ENCODE measurements at places on chromosomes 16 and 17.

GRCh38 chr16:56910654-56911539 is 21.0 kb upstream of the HERPUD1 start:
- DNase-seq: no peak

GRCh38 chr17:31072186-31072585 is 22.6 kb upstream of the NF1 start:
- no peak for DNase-seq

DNA sequence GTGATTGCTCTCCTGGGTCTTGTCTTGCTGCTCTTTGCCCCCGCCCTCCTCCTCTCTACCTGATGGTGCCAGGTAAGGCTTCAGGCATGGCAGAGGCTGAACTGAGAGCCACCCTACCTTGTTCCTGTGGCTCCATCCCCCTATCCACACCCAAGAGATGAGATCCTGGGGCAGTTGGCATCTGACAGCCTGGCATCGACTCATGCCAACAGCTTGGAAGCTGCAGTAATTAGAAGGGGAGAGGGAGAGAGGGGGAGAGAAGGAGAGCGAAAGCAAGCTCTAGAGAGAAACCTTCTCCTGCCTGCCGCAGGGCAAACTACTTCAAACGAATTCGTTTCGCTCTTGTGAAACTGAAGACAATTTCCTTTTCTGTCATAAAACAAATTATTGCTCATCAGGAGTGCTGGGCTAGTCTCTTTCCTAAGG is 13.8 kb upstream of the SP6 start:
- DNase-seq: no peak

DNA sequence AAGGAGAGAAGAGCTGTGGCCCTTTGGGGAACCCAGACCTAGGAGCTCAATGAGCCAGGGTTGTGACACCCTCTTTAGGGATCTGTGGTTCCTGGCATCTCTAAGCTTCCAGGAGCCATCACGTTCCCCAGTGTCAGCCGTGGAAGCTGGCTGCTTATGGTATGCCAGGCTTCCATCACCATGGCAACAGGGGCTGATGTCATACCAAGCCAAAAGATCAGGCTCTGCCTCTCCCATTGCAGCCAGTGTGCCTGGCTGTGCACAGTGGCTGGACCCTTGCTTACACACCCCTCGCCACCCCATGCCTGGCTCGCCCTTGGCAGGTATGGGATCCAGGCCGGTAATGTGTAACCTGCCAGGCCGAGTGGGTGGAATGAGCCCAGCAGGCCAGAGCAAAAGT is 91.1 kb downstream of the SSH2 start:
- DNase-seq: no peak

GRCh38 chr17:71158437-71158836 is 962.4 kb upstream of the SOX9 start:
- DNase-seq: no peak

DNA sequence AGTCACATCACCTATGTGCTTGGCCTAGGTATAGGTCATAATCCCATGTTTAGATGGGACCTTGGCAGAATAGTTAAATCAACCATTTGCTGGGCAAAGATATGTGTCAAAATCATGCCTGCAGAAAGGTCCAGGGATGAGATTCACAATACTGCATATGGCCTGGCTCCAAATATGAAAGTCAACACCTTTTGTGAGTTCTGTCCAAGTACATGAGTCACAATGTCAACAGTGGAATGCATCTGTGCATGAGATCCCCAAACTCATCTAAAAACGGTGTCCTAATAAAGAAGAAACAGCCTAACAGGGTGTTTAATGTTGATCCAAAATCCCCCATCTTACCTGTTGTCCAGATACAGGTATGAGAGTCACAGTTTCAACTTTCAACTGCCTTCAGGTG is 1847.5 kb downstream of the TP53TG3F start:
- DNase-seq: no peak

- no peak for DNase-seq
Observed at GRCh38 chr16:88973007-88973410, 4.0 kb downstream of the CBFA2T3 start.

- no peak for DNase-seq
Observed at GRCh38 chr16:55294129-55294528, 29.9 kb upstream of the IRX6 start.

DNA sequence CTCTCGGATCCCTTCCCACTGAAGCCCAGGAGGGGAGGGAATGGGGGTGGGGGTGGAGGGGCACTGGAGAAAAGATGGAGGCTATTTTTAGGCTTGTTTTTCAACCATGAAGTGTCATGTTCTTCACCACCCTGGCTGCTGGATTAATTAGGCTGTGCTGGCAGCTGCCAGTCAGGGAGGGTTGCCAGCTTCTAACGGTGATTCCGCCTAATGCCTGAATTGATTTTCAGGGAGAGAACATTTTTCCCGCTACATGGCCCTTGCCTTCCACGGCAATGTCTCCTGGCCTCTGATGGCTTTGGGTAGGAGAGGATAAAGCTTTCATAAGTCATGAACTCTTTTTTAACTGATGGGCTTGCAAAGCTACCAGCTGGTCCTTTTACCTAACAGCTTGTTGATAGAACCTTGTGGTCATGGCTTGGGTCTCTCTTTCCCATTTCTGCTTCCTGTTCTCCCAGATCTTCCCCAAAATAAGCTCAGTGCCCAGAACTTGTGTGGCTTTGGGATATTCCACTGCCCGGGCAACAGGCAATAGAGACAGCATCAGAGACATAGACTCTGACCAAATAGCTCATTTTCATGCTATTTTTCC is 167.4 kb downstream of the PITPNC1 start:
- DNase-seq: no peak

GRCh38 chr16:65075877-65076276 is 46.0 kb downstream of the CDH11 start:
- no peak for DNase-seq

GRCh38 chr17:44793885-44794842 is 35.4 kb downstream of the ADAM11 start:
- DNase-seq: no peak

GRCh38 chr17:57671667-57672632 is 73.1 kb downstream of the CCDC182 start:
- peak; percentile 31 for DNase-seq

- no peak for DNase-seq
Observed at GRCh38 chr17:82087961-82088837, 9.8 kb downstream of the FASN start.

- no peak for DNase-seq
Observed at GRCh38 chr17:67435786-67436185, 58.7 kb downstream of the PITPNC1 start.

- DNase-seq: no peak
Observed at GRCh38 chr17:27666831-27667560, 36.0 kb downstream of the LGALS9 start.

- no peak for DNase-seq
Observed at GRCh38 chr16:88377961-88378360, 4.8 kb upstream of the ZNF469 start.

DNA sequence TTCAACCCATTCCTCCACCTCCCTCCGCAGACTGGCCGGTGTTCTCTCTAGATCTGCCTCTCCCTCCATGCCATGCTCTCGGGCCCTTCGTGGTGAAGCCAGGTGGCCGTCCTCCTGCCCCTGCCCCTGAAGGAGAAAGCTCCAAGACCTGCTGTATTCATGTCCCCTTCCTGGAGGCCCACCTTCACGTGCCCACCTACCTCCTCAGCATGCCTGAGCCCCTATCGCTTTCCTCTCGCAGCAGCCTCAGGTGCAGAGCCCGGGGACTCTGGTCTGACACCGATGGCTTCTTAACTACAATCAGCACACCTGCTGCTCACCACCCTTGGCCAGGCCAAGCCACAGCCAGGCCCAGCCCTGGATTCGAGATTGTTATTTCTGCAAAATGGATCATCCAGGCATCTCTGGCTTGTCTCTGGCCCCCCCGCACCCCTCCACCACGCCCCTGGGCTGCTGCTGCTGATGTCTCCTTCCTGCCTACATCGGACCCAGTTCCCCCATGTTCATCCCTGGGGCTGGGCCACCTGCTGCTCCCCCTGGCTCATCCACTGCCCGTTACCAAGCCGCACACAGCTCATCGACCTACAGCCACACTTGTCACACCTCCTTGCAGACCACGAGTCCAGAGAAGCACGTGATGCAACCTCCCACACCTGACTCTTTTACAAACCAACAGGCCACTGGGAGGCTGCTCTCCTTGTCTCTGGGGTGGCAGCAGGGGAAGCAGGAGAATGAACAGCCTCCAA is 32.5 kb upstream of the TNFRSF13B start:
- DNase-seq: no peak

- peak; percentile 49 for DNase-seq
Observed at GRCh38 chr17:50871364-50871763, 5.2 kb upstream of the TOB1 start.

GRCh38 chr16:75308011-75308410 is 56.6 kb upstream of the BCAR1 start:
- DNase-seq: no peak

GRCh38 chr16:57372372-57373116 is at the start of gene CX3CL1:
TSS of gene CX3CL1 (plus strand) at chr16:57372490. CDS start at chr16:57372569, 79 bp downstream.
- DNase-seq: no peak

DNA sequence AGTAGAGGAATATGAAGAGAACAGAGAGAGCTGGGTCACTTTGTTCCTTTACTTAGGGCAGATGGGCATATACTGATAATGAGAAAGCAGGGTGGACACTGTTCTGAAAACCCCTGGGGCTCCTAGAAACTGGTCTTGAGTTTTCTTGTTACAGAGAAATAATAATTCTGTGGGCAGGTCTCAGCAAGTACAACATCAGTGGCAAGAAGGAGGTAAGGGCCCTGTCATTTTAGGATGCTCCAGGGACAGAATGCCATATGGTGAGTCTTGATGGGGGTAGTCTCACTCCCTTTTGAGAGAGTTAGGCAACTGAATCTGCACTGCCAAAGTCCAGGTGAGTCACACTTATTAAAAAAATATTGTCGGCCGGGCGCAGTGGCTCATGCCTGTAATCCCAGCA is 102.3 kb downstream of the KCNJ2 start:
- no peak for DNase-seq

DNA sequence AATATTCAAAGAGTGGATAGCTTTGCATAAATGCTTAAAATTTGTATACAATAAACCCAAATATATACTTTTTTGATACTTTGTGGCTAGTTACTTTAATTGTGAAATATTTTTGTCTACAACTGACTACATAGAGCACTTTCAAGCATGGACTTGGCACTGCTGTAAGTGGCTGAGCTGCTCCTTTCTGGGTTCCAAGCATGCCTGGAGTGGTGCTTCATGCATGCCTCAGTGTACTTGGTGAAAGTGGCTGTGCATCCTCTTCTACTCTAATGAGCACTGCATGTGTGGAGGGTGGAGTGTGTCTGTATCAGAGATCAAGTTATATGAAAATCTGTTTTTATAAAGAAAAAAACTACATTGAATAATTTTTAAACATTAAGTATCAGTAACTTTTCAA is 94.1 kb downstream of the OMG start:
- DNase-seq: no peak

GRCh38 chr17:17710728-17711541 is 29.7 kb downstream of the RAI1 start:
- no peak for DNase-seq

DNA sequence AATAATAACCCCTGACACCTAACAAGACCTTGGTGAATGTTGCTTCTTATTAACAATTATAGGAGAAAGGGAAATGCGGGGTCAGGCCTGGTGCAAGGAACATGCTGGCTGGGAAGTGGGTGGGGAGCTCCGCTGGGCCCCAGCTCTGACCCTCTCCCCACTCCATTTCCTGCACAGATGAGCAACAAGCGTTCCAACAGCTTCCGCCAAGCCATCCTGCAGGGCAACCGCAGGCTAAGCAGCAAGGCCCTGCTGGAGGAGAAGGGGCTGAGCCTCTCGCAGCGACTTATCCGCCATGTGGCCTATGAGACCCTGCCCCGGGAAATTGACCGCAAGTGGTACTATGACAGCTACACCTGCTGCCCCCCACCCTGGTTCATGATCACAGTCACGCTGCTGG is 23.0 kb downstream of the RHBDL3 start:
- no peak for DNase-seq

DNA sequence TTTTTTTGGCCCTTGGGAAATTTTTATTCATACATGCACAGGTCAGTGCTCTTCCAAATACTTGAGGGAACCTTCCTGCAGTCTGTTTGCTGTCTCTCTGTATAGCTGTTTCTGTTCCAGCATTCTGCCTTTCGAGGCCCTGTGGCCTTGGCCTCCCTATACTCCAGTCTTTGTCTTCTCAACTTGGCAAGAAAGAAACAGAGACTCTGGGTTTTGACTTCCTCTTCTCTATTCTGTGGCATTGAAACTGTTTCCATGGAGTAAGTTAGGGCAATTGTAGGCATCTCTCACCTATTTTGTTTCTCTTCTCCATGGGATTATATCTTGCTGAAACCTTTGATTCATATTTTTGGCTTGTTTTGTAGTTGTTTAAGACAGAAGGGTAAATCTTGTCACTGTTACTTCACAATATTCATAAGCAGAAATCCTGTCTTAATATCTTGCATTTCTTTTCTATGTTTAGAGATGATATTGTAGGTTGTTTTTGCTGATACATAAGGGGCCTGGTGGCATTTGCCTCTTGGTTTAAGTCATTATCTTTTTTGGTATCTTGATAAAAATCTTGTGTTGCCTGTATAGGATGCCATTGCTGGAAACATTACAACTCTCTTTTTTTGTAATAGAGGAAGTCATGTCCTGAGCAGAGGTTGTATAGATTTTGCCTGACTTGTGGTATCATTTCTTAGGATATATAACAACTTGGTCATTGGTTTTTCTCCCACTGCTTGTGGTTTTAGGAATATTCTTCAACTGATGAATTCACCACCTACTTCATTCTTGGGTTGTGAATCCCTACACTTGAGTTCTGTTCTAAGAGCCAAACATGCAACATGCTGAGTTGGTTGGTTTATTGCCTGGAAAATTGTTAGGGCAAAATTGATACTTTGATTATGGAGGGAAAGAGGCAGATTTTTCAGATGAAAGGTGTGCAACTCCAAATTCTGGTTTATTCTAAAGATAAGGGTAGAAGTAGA is 168.6 kb downstream of the FTO start:
- DNase-seq: no peak

DNA sequence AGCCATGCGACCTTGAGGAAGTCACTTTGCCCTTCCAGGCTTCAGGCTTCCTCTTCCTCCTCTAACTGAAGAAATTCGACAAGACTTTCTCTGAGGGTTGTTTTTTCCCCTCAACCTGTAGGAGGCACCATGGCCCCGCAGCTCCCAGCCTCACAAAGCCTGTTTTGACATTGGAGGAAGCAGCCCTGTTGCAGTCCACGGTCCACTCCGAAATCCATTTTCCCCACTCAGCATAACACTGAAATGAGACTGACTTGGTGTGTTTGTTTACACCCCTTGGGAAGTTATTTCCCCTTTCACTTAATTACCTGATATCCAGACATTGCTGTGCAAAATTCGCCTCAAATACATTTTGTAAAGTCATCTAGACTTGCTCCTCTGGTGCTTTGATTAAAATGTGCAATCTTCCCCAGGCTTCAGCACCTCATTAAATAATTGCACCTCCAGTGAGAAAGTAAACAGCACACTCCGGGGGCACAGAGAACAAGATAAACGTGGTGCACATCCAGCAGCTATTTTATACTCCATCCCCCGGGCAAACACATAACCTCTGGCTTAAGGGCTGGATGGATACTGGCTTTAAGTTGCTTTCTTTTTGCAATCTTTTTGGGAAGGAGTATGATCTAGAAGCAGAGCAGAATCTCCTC is 41.4 kb upstream of the PIRT start:
- DNase-seq: no peak

GRCh38 chr16:53846971-53847370 is 143.0 kb downstream of the FTO start:
- no peak for DNase-seq
